Sigmoid colon (tissue), 7 donors: ENCODE measurements at places on chromosomes 4 and X.

DNA sequence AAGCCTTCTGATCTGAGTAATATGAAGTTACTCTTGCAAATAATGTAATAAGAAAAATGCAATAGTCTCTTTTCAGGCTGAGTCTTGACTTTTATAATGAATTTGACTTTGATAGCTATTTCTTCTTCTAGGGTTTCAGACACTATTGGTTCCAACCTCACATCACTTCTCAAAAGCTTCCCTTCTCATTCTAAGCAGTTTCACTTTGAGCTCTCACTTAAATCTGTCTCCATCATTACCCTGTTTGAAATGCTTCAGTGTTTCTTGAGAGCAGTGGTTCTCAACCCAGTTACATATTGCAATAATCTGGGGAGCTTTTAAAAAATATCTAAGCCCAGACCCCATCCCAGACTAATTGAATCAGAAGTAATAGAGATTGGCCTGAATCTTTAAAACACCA lies 40.5 kb upstream of the BMP2K start:
- DNase-seq, result no peak

GRCh38 chr4:143251779-143252178 lies 67.1 kb downstream of the USP38 start:
- DNase-seq, result no peak

- no peak for DNase-seq
Measured at GRCh38 chrX:39762266-39762841, 335.4 kb downstream of the BCOR start.

- DNase-seq, result no peak
Measured at GRCh38 chr4:53907772-53908171, 156.6 kb downstream of the CHIC2 start.
